ENCODE measurements at places on chromosomes 6 and 20.

DNA sequence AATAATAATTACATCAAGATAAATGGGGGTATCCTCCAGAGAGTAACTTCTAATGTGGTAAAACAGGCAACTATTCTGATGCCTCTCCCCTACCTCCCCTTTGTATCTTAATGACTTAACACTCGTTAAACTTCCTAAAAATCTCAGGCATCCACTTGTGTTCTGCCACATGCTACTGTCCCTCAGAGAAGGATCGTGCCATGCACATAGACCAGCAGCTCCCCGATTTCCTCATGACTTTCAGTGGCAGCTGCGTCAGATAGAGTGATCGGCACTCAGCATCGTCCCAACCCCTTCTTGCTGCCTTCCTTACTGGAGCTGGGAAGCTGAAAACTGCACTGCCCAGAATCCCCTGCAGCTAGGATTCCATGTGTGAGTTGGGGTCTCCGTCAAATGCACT lies 32.1 kb downstream of the RIPOR2 start:
- DNase-seq = no peak

DNA sequence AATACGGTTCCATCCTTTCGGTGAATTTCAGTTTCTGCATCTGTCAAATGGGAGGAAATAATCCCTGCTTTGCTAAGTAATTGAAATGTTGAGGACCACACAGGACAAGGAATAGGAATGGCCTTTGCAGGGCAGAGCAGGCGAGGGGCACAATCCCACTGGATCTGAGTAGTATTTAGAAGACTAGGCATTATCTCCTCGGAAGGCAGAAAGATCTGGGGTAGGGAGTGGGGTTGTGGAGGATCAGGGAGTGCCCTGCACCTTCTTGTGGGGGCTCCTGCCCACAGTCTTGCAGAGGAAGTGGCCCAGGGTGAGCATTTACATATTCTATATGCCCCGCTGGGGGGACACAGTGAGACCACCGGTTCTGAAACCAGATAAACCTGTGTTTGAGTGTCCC lies 87.1 kb upstream of the SIRPA start:
- DNase-seq = no peak

- no peak for DNase-seq
These were observed 14.3 kb upstream of the DEF6 start for GRCh38 chr6:35283361-35283760.

DNA sequence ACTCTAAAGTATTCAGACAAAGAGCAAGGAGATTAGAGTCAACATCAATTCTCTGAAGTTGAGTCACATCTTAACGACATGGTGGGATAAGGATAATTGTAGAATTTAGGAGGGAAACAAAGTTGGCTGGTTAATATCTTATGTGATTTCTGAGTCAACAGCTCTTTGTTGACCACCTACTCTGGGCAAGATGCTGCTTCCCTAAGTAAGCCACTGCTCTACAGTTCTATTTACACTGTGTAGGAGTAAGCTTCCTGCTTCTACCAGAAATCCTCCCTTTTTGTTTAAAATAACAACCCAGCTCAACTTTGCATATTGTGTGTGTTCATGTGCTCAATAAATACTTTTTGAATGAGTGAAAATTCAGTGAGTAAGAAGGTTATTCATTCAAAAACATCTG lies 3.1 kb downstream of the HS3ST5 start:
- DNase-seq = no peak

- no peak for DNase-seq
These were observed 223.2 kb downstream of the PRL start for GRCh38 chr6:22073516-22074198.

DNA sequence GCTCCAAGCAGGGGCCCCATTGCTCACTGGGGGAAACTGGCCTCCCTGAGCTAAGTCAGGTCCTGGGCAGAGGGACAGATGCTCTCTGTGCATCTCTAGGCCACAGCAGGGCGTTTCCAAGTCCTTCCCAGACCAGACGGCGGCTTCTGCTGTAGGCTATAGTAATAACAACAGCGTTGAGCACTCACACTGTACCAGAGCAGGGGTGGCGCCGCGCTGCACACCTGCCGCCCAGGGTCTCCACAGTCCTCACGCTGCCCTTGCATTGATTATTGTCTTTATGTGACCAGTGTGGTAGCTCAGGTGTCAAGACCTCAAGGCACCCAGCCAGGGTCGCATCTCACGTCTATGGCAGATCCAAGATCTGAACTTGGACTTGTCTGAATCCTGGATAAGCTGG lies 14.9 kb upstream of the CCN5 start:
- DNase-seq = no peak

GRCh38 chr6:149844480-149844879 lies 19.7 kb downstream of the LRP11 start:
- no peak for DNase-seq

GRCh38 chr6:105867277-105867676 lies 218.9 kb upstream of the PRDM1 start:
- DNase-seq = no peak

- no peak for DNase-seq
These were observed 92.4 kb upstream of the MAFB start for GRCh38 chr20:40781327-40782042.

DNA sequence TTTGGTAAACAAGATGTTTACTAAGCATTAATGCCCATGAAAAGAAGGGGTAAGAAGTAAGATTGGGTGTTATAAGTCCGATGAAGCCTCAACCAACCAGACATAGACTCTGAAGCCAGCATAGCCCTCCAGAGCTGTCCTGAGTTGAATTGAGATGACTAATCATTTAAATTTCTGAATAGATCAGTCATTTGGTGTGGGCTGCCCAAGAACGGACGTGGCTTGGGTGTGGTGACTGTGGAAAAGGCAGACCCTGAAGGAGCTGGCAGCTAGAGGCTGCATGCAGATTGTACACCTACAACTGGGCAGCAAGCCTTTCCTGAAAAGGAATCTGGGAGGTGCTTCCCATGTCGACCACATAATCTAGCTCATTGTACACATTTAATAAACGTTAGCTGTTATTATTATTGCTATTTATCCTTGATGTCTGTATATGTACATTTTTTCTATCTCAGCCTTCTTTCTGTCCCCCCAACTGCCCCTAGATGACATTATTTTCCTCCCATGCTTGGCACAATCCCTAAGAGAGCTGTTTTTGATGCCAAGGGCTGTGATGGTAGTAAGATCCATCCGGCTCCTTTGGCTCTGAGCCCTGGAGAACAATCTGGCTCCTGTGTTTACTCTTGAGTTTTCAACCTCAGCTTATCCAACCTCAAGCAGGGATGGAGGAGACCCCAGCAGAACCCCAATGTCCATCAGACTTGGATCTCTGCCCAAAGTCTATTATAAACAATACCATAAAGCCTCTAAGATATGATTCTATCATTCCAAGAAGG lies 57.6 kb upstream of the JAG1 start:
- no peak for DNase-seq

DNA sequence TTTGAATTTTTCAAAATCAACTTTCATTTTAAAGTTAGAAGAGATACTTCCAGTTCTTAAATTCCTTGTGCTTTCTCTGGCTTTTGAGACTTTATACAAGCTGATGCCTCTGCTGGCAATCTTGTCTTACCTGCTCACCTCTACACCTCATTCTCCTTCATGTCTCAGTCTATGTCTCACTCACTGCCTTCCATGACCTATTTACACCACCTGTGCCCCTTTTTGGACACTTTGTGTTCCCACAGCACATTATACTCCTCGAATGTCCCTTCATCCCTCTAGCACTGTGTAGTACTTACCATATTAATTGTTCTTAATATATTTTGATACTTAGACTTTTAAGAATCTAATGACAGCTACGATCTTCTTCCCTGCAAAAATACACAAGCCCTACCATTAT lies 15.3 kb downstream of the PHIP start:
- DNase-seq = no peak

GRCh38 chr6:4370066-4370465 lies 234.7 kb upstream of the ECI2 start:
- no peak for DNase-seq

GRCh38 chr20:37936451-37936850 lies 33.5 kb downstream of the VSTM2L start:
- no peak for DNase-seq

- no peak for DNase-seq
These were observed 532.8 kb downstream of the RFPL4B start for GRCh38 chr6:112879920-112880413.

All from anterior cingulate cortex (tissue), 58 donors.